ENCODE measurements at places on chromosomes 2 and 18. TPM values are rescaled to one million over a fixed set of nuclear protein-coding genes. Genes with fewer than 3 reads are reported as not detected.

FAM228A gene
- 2.6 TPM for total RNA-seq

ALPP gene
- not detected for total RNA-seq

DHRS9 gene
- total RNA-seq = 3.3 TPM

TWSG1 gene
- total RNA-seq = 45.9 TPM

LRRFIP1 gene
- 136 TPM for total RNA-seq

FHOD3 gene
- total RNA-seq = 13.0 TPM

UGT1A3 gene
- total RNA-seq = not detected

ASB18 gene
- total RNA-seq = not detected

RSAD2 gene
- total RNA-seq = 0.33 TPM

PPIL3 gene
- 27.0 TPM for total RNA-seq

NCOA1 gene
- total RNA-seq = 69.2 TPM

DNA sequence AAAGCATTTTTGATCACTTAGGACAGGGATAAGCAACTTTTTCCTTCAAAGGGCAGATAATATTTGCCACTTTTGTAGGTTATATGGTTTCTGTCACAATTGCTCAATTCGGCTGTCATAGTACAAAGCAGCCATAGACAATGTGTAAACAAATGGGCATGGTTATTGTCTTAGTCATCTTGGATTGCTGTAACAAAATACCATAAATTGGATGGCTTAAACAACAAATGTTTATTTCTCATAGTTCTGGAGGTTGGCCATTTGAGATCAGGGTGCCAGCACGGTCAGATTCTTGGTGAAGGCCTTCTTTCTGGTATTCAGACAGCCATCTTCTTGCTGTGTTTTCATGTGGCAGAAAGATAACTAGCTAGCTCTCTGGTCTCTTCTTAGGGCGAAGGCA is 91.2 kb downstream of the TAF4B start:
- H3K4me3 ChIP-seq = no peak overlapping the region
- no peaks in the 10 kb centered on the region for H3K36me3 ChIP-seq
- no peaks in the 10 kb centered on the region for H3K27me3 ChIP-seq
- H3K27ac ChIP-seq = no peak overlapping the region

GRCh38 chr18:8745355-8746014 is 40.1 kb downstream of the MTCL1 start:
- H3K4me3 ChIP-seq = no peak overlapping the region
- DNase-seq = no peak
- H3K27ac ChIP-seq = no peak overlapping the region
- no peaks in the 10 kb centered on the region for H3K36me3 ChIP-seq

DNA sequence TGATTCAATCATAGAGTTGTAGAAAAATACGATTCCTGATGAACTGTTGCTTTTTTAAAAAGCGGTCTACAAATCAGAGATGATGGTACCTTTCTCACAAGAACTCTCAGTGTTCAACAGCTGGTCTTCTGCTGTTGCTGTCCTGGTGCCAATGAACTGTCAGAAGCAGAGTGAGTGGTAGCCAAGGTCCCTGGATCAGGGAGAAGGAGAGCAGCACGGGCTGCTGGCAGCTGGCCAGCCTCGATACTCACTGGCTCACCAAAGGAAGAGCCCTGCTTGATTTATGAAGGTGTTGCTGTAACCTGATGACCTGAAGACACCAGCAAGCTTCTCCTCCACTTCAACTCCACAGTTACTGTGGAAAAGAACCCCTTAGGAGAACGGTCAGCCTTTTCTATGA is 300.8 kb upstream of the SOX11 start:
- no peak overlapping the region for H3K27ac ChIP-seq
- H3K4me3 ChIP-seq = no peak overlapping the region
- DNase-seq = no peak
- no peaks in the 10 kb centered on the region for H3K4me1 ChIP-seq

DNA sequence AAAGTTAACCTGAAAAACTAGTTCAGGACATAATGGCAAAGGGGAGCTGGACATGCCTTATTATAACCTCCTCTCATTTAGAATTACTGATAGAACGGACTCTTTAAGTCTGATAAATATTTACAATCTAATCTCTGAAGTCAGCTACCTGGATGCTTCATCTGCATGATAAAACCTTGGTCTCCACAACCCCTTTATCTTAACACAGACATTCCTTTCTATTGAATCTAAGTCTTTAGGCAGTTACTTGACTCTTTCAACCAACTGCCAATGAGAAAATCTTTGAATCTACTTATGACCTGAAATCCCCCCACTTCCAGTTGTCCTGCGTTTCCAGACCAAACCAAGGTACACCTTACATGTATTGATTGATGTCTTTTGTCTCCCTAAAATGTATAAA is 191.2 kb upstream of the LRRTM4 start:
- H3K4me3 ChIP-seq = no peak overlapping the region
- no peak overlapping the region for H3K27ac ChIP-seq
- no peaks in the 10 kb centered on the region for H3K27me3 ChIP-seq

DNA sequence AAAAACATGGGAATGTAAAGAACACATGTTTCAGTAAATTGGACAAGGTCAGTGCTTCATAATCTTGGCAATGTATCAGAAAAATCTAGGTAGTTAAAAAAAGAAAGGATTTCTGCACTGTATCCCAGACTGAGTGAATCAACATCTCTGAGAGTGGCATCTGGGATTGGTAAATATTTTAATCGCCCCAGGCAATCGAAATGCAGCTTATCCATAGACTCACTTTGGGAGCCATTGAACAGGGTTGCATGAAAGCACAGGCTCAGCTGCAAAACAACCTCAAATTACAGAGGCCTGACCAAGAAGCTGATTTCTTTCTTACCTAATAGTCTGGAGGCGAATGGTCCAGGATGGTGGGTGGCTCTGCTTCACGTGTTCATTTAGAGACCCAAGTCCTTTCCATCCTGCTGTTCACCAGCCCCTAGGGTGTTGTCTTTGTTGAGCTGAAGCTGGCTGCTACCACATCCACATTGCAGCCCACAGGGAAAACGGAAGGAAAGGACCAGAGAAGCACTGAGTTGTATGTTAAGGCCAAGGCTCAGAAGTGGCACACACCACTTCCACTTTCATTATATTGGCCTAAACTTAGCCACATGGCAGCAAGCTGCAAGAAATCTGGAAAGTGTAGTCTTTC is 59.0 kb downstream of the MOGAT1 start:
- no peak for DNase-seq
- H3K27me3 ChIP-seq = no peaks in the 10 kb centered on the region
- H3K4me3 ChIP-seq = no peak overlapping the region
- H3K4me1 ChIP-seq = peaks cover 6% of the 10 kb centered on the region
- H3K27ac ChIP-seq = peak overlapping the region; percentile 23

GRCh38 chr2:237818066-237818473 is 19.5 kb downstream of the RBM44 start:
- no peak overlapping the region for H3K4me3 ChIP-seq
- no peak overlapping the region for H3K27ac ChIP-seq

- no peaks in the 10 kb centered on the region for H3K27me3 ChIP-seq
- no peak overlapping the region for H3K27ac ChIP-seq
- H3K36me3 ChIP-seq = no peaks in the 10 kb centered on the region
- no peak overlapping the region for H3K4me3 ChIP-seq
Measured at GRCh38 chr18:2627821-2628276, 27.7 kb upstream of the SMCHD1 start.

DNA sequence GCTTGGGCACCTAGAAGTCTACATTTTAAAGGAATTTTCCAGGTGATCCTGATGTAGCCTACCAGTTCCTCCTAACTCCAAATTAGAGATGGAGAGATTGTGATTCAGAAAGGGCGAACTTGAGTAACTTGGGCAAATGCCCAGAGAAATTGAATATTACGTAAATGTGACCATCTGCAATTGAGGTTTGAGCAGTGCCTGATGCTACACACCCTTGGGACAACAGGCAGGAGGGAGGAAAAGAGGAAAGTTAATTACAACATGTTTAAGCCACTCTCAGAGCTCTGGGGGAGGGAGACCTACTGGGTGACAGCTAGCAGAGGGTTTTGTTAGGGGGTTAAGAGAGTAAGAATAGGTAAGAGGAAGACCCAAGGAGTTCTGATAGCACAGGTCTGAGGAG is 208.9 kb downstream of the LPIN1 start:
- DNase-seq = no peak
- no peak overlapping the region for H3K27ac ChIP-seq
- no peaks in the 10 kb centered on the region for H3K27me3 ChIP-seq
- H3K4me3 ChIP-seq = no peak overlapping the region

GRCh38 chr2:179995741-179996515 is 11.2 kb downstream of the CWC22 start:
- no peaks in the 10 kb centered on the region for H3K4me1 ChIP-seq
- H3K27ac ChIP-seq = no peak overlapping the region
- no peak overlapping the region for H3K4me3 ChIP-seq
- H3K27me3 ChIP-seq = no peaks in the 10 kb centered on the region

GRCh38 chr2:39435741-39436591 is 1.1 kb downstream of the MAP4K3 start:
- DNase-seq = peak; percentile 23
- H3K27me3 ChIP-seq = no peaks in the 10 kb centered on the region
- H3K4me3 ChIP-seq = peak overlapping the region; percentile 85
- H3K4me1 ChIP-seq = no peaks in the 10 kb centered on the region
- no peaks in the 10 kb centered on the region for H3K36me3 ChIP-seq

DNA sequence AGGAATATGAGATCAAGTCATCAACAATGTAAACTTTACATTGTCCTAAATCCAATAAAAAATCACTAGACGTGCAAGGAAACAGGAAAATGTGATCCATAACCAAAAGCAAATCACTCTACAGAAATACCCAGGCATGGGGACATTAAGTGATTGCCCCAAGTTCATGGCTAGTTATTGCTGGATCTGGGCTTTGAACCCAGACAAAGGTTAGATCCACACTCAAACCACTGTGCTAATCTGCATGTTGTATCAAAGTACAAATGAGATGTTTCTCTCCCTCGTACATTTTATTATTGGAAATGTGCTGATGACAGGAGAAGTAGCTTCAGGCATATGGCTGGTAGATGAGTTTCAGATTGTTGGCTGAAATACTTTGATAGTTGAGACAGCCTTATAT is 2.7 kb upstream of the ARL5A start:
- DNase-seq = no peak
- no peaks in the 10 kb centered on the region for H3K36me3 ChIP-seq
- H3K4me3 ChIP-seq = no peak overlapping the region
- H3K27me3 ChIP-seq = no peaks in the 10 kb centered on the region

GRCh38 chr2:61471905-61472805 is 1.3 kb upstream of the USP34 start:
- H3K36me3 ChIP-seq = no peaks in the 10 kb centered on the region
- peak overlapping the region; percentile 99 for H3K27ac ChIP-seq
- no peaks in the 10 kb centered on the region for H3K27me3 ChIP-seq
- DNase-seq = no peak

GRCh38 chr2:67994716-67995115 is 68.1 kb downstream of the C1D start:
- no peak overlapping the region for H3K27ac ChIP-seq
- no peaks in the 10 kb centered on the region for H3K36me3 ChIP-seq
- no peaks in the 10 kb centered on the region for H3K27me3 ChIP-seq
- DNase-seq = no peak

- no peaks in the 10 kb centered on the region for H3K27me3 ChIP-seq
- H3K27ac ChIP-seq = no peak overlapping the region
- H3K4me3 ChIP-seq = no peak overlapping the region
- H3K36me3 ChIP-seq = no peaks in the 10 kb centered on the region
Measured at GRCh38 chr2:126834006-126834659, 64.6 kb upstream of the TEX51 start.

DNA sequence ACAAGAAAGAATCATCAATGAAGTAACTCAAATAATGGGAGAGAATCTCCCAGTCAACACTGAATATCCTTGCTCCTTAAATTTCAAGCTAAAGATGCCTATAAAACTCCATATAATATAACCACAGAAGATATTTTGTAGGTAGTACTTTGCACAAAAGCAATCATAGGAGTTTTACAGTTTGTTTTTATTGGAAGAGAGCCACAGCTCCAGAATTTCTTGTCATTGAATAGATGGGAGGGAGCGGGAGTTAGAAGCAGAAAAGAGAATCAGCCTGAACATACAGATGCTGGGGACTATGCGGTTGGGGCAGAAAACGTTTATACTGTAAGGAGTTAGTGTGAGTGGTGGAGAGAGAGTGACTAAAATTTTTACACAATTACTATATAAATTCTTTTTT is 18.3 kb upstream of the SMAD4 start:
- H3K4me1 ChIP-seq = no peaks in the 10 kb centered on the region
- H3K36me3 ChIP-seq = no peaks in the 10 kb centered on the region
- H3K27ac ChIP-seq = no peak overlapping the region
- no peak for DNase-seq
- H3K4me3 ChIP-seq = no peak overlapping the region

DNA sequence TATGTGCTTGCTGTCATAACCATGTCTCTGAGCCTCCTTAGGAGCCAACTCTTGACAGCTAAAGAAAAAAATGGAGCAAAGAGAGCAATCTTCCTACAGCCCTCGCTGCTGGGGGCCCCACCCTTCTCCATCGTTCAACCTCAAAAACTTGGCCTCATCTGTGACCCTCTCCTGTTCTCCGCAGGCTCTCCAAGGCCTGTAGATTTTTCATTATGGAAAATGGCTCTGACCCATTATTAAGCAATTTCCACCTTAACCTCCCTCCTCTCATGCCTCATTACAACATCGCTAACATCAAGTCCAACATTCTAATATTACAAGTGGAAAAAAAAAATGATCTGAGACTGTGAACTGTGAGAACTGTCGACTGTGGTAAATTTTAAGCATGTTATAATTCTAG is 98.7 kb downstream of the SLC8A1 start:
- DNase-seq = no peak
- no peaks in the 10 kb centered on the region for H3K4me1 ChIP-seq
- no peaks in the 10 kb centered on the region for H3K27me3 ChIP-seq
- H3K27ac ChIP-seq = no peak overlapping the region

GRCh38 chr18:42157420-42157819 is 202.4 kb downstream of the PIK3C3 start:
- H3K36me3 ChIP-seq = no peaks in the 10 kb centered on the region

DNA sequence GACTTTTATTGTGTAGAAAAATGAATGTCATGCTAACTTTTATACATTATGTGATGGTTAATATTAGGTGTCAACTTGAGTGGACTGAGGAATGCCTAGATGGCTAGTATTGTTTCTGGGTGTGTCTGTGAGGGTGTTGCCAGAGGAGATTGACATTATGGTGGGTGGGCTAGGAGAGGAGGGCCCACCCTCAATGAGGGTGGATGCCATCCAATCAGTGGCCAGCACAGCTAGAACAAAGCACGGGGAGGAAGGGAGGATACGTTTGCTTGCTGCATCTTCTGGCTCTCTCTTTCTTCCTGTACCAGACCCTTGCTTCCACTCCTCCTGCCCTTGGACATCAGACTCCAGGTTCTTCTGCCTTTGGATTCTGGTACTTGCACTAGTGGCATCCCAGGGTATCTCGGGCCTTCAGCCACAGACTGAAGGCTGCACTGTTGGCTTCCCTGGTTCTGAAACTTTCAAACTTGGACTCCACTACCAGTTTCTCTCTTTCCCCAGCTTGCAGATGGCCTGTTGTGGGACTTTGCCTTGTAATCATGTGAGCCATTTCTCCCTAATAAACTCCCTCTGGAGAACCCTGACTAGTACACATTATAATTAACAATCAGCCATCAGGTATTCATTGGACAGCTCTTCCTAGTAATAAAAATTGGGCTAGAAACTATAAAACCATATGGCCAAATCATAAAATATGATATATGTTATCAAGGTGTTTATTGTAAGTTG is 31.7 kb upstream of the ZCCHC2 start:
- H3K27ac ChIP-seq = no peak overlapping the region
- DNase-seq = no peak
- H3K4me3 ChIP-seq = no peak overlapping the region
- H3K27me3 ChIP-seq = no peaks in the 10 kb centered on the region
- no peaks in the 10 kb centered on the region for H3K36me3 ChIP-seq

GRCh38 chr2:203960811-203961210 is 24.2 kb downstream of the ICOS start:
- DNase-seq = no peak
- no peaks in the 10 kb centered on the region for H3K36me3 ChIP-seq
- H3K4me1 ChIP-seq = no peaks in the 10 kb centered on the region

Measured in breast epithelium (tissue), 4 donors.